ENCODE measurements at places on chromosomes 13 and 19. TPM values are rescaled to one million over a fixed set of nuclear protein-coding genes. Genes with fewer than 3 reads are reported as not detected.

SHANK1 gene
- total RNA-seq: 0.17 TPM

PLVAP gene
- total RNA-seq: not detected

OR7C1 gene
- total RNA-seq: not detected

WDR87 gene
- not detected for total RNA-seq

ALOX5AP gene
- total RNA-seq: 10.3 TPM

PEAK3 gene
- total RNA-seq: 0.08 TPM

PSG2 gene
- total RNA-seq: not detected

ZSCAN4 gene
- total RNA-seq: not detected

URAD gene
- total RNA-seq: not detected

ZIM2 gene
- total RNA-seq: not detected

DLL3 gene
- total RNA-seq: 10.1 TPM
